Endothelial cell of umbilical vein (primary cell): ENCODE measurements at places on chromosomes 12 and 14.

- no peak for DNase-seq
Measured at GRCh38 chr14:105366386-105367074, 31.8 kb upstream of the TEX22 start.

GRCh38 chr12:27822076-27822712, 42.2 kb upstream of the MANSC4 start:
- DNase-seq = peak; percentile 95

DNA sequence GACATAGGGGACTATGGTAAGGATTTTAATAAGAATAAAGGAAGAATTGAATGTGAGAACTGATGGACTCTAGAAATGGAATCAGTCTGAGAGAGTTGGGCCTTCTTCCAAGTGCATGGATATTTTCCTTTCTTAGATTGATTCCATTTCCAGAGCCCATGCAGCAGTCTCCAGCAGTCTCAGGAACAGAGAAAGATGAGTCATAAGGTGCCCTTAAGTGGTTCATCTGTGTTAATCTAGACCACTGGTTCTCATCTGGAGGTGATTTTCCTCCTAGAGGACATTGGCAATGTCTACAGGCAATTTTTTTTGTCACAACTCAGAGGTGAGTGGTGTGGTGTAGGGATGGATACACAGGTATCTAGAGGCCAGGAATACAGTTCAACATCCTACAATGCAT, 25.9 kb downstream of the TRIM9 start:
- no peak for DNase-seq

GRCh38 chr12:2113119-2113912, 60.5 kb downstream of the CACNA1C start:
- no peak for DNase-seq

- DNase-seq = no peak
Measured at GRCh38 chr14:62453226-62453625, 592.0 kb downstream of the KCNH5 start.
